ENCODE measurements at places on chromosomes 6 and 20. TPM values are rescaled to one million over a fixed set of nuclear protein-coding genes. Genes with fewer than 3 reads are reported as not detected.
A peak's percentile ranks its signal among the peaks of the same experiment; 100 is the strongest.

- no peak for DNase-seq
- H3K36me3 ChIP-seq, result no peaks in the 10 kb centered on the region
- no peak overlapping the region for H3K4me3 ChIP-seq
- H3K4me1 ChIP-seq, result no peaks in the 10 kb centered on the region
- no peaks in the 10 kb centered on the region for H3K27me3 ChIP-seq
- H3K27ac ChIP-seq, result no peak overlapping the region
Observed at GRCh38 chr20:31595654-31596411, 9.3 kb upstream of the ID1 start.

DNA sequence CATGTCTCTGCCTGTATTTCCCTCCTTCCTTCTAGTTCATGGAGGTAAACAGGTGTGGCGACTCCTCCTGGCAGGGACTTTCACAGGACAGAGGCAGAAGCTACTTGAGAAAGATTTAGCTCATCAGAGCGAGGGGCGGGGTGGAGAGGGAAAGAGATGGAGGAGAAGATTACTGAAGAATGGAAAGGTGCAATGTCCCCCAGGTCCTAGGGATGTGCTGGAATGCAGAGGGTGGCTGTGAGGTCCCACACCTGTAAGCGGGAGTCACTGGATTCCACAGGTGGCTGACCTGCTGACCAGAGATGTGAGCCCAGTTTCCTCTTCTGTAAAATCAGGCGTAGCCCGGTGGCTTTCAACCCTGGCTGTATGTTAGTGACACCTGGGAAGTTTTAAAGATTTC lies 199.2 kb upstream of the SULF2 start:
- DNase-seq, result no peak
- no peak overlapping the region for H3K4me3 ChIP-seq
- H3K27me3 ChIP-seq, result peaks cover 6% of the 10 kb centered on the region
- H3K36me3 ChIP-seq, result no peaks in the 10 kb centered on the region
- no peaks in the 10 kb centered on the region for H3K4me1 ChIP-seq

- no peaks in the 10 kb centered on the region for H3K36me3 ChIP-seq
- H3K4me3 ChIP-seq, result no peak overlapping the region
- H3K4me1 ChIP-seq, result no peaks in the 10 kb centered on the region
Observed at GRCh38 chr6:1958257-1958656, 287.1 kb downstream of the GMDS start.

GRCh38 chr20:11912013-11912658 lies 5.6 kb upstream of the BTBD3 start:
- H3K36me3 ChIP-seq, result no peaks in the 10 kb centered on the region
- H3K4me1 ChIP-seq, result peaks cover 6% of the 10 kb centered on the region
- H3K4me3 ChIP-seq, result no peak overlapping the region
- H3K27me3 ChIP-seq, result no peaks in the 10 kb centered on the region

DNA sequence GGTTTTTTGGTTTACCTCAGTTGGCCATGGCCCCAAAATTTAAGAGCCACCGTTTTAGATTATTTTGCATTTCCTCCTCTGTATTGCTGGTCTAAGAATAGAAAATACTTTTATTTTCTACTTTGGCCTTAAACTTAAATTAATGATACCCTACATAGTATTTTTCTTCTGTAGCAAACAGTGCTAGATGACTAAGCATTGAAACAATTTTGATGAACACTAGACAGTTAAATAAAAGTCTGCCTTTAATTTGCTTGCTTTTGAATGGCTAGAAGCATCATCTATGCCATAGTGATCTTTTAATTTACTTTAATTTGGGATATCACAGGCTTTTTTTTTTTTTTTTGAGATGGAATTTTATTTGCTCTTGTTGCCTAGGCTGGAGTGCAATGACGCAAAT lies 106.4 kb downstream of the CD109 start:
- no peak overlapping the region for H3K4me3 ChIP-seq
- H3K4me1 ChIP-seq, result peaks cover 9% of the 10 kb centered on the region
- H3K36me3 ChIP-seq, result peaks cover 4% of the 10 kb centered on the region

- no peaks in the 10 kb centered on the region for H3K27me3 ChIP-seq
- H3K4me1 ChIP-seq, result peaks cover 10% of the 10 kb centered on the region
- peaks cover 6% of the 10 kb centered on the region for H3K36me3 ChIP-seq
- no peak overlapping the region for H3K4me3 ChIP-seq
Observed at GRCh38 chr6:21101694-21102093, 491.9 kb upstream of the SOX4 start.

- no peak overlapping the region for H3K4me3 ChIP-seq
- H3K36me3 ChIP-seq, result no peaks in the 10 kb centered on the region
- no peak for DNase-seq
- H3K27ac ChIP-seq, result no peak overlapping the region
- no peaks in the 10 kb centered on the region for H3K27me3 ChIP-seq
Observed at GRCh38 chr6:23365732-23366131, 760.3 kb upstream of the NRSN1 start.

- H3K4me3 ChIP-seq, result no peak overlapping the region
- no peak overlapping the region for H3K27ac ChIP-seq
- no peaks in the 10 kb centered on the region for H3K4me1 ChIP-seq
- no peak for DNase-seq
- H3K36me3 ChIP-seq, result no peaks in the 10 kb centered on the region
Observed at GRCh38 chr20:56207656-56208055, 40.9 kb upstream of the MC3R start.

GRCh38 chr6:25913741-25914140 lies 16.8 kb downstream of the SLC17A2 start:
- H3K27ac ChIP-seq, result peak overlapping the region; percentile 75
- DNase-seq, result peak; percentile 44
- H3K27me3 ChIP-seq, result no peaks in the 10 kb centered on the region

DNA sequence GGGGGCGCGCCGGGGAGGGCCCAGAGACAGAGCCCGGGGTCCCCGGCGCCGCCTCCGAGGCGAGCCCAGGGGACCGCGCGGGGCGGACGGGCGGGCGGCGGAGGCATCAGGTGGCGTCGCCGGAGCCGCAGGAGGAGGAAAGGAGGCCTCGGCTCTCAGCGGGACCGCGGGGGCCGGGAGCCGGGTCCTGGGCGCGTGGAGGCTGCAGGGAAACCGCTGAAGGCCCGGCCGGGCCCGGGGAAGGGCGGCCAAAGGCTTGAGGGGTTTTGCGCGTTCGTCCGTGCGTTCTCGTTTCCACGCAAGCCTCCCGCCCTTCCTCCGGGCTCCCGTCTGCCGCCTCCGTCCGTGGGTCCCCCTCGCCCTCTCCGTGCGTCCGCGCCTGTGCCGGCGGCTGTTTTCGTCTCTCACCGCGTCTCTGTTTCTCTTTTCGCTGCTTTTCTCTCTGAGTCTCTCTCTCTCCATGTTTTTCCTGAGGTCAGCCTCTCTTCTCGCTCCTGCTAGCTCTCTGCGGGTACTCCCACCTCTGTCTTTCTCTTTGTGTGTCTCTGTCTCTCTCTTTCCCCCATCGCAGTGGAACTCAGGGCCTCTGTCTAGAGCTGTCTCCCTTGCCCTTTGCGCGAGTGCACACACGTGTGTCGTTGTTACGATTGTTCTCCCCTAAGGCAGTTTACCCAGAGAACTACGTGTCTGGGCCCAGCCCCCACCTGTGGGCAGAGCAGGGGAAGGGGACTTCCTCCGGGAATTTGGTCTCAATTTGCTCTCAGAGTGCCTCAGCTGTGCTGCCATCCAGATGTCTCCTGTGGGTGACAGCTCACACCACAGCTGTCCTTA lies 2.1 kb downstream of the IRF4 start:
- peak overlapping the region; percentile 94 for H3K4me3 ChIP-seq
- H3K4me1 ChIP-seq, result peaks cover 63% of the 10 kb centered on the region
- DNase-seq, result peak; percentile 63
- H3K27me3 ChIP-seq, result no peaks in the 10 kb centered on the region
- peaks cover 61% of the 10 kb centered on the region for H3K36me3 ChIP-seq

GRCh38 chr20:14889496-14890255 lies 552.3 kb upstream of the FLRT3 start:
- H3K27me3 ChIP-seq, result no peaks in the 10 kb centered on the region
- no peak overlapping the region for H3K27ac ChIP-seq
- H3K36me3 ChIP-seq, result no peaks in the 10 kb centered on the region
- H3K4me3 ChIP-seq, result no peak overlapping the region

DNA sequence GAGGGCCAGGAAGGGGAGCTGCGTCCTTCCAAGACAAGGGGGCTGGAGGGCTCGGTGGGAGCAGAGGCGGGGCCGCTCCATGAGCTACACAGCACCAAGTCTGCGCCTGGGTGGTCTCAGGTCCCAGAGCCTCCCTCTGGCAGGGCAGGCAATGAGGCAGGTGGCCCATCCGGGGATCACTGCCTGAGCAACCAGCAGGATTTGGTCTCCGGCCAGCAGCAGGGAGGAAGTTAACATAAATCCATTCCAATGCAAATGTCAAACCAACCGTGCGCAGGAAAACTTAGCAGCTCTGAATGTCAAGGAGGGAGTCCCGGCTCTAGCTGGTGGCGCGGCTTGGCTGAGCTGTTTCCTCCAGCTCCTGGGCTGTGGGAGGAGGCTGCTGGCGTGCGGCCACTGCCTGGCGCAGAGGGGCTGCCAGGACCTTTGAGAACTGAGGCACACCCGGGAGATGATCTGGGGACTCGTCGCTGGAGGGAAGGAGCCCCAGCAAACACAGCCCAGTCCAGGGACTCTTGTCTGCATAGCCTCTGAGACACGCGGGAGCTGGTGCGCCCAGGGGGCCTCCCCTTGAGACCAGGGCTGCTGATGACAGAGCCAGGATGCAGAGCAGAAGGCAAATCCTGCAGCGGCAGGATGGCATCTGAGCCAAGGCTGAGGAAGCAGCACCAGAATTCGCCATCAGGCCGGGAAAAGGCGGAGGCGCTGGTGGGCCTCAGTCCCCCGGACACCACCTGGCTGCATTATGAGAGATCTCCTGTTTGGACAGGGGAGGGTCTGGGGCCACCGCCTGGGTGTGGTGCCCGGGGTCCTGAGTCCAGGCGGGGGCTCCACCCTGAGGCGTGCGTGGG lies 33.1 kb upstream of the CHRNA4 start:
- H3K4me1 ChIP-seq, result no peaks in the 10 kb centered on the region
- DNase-seq, result no peak
- no peaks in the 10 kb centered on the region for H3K36me3 ChIP-seq
- no peaks in the 10 kb centered on the region for H3K27me3 ChIP-seq
- H3K4me3 ChIP-seq, result no peak overlapping the region

Gene OR2B6
- not detected for total RNA-seq
